Activated T-helper 1 cell treated with Interleukin-2 at 50 U/mL for 16 hours (primary cell): ENCODE measurements at places on chromosomes 16 and 17.

- no peak for DNase-seq
These were observed 22.4 kb upstream of the SEC14L1 start for GRCh38 chr17:77118251-77118928.

DNA sequence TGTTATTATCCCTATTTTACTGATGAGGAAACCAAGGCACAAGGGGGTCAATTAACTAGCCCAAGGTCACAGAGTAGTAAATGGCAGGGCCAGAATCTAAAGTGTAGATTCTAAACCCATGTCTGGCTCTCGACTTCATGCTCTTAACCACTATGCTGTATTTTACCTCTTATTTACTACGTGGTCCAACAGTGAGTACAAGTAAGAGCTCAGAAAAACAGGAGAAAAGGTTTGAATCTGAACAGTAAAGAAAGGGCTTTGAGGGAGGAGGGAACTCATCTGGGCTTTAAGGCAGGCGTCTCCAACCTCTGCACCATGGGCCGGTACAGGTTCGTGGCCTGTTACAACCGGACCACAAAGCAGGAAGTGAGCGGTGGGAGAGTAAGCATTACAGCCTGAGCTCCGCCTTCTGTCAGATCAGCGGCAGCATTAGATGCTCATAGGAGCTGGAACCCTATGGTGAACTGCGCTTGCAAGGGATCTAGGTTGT, 62.9 kb downstream of the SMURF2 start:
- peak; percentile 31 for DNase-seq

- DNase-seq: no peak
These were observed 8.1 kb downstream of the ZC3H7A start for GRCh38 chr16:11788914-11789313.

DNA sequence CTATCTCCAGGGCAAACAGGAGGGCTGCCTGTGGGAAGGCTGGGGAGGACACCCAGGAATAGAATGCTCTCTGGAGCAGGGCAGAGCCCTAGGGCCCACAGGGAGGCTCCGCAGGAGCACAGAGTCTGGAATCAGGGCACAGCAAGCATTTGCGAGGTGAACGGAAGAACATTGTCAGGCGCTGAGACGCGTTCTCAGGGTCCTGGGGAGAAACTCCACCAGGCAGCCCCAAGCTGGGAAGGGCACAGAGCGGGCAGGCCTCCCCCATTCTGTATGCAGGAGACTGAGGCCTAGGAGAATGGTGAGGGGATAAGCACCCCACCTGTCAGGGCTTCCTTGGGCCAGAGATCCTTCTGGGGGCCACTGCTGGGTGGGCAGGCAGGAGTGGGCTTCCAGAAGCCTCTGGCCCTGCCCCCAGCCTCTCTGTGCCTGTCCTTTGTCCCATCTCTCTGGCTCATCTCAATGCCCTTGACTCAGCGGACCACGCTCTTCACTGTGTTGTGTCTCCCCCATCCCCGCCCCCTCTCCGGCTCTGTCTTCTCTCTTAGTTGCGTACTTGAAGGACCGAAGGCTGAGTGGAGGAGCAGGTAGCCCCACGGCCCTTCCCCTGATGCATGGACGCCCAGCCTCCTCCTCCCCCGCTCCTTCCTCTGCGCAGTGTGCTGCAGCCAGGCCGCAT, 5.1 kb upstream of the SETD6 start:
- DNase-seq: no peak

DNA sequence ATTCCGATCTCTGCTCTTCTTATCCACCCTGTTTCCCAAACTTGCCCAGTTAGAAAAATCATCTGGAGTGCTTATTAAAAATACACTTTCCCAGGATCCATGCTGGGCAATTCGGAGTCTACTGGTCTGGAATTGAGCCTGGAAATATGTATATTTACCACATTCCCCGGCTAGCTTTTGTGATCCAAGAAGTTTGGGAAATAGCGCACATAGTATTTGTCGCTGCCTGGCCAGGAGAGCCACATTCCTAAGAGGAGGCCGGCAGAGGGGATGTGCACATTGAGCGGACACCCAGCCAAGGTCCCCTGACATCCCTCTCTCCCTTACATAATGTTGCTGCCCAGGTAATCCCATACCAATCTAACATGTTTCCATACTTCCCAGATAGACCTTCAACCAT, 62.1 kb upstream of the TMEM97 start:
- DNase-seq: no peak

DNA sequence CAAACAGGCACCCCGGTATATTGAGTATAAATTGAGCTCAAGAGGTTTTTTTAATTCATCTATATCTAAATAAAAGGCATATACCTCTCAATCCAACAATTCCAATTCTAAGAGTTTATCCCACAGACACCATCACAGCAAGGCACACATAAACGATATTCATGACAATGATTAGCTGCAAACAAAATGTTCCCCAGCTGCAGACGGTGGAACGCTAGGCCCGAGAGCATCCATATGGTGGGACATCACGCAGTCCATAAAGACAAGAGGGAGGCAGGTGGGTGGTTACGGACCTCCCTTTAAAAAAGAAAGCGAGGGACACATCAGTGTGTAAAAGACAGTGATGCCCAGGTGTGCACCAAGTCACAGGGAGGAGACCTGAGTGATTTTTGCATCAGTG, 28.1 kb downstream of the MEAK7 start:
- no peak for DNase-seq

DNA sequence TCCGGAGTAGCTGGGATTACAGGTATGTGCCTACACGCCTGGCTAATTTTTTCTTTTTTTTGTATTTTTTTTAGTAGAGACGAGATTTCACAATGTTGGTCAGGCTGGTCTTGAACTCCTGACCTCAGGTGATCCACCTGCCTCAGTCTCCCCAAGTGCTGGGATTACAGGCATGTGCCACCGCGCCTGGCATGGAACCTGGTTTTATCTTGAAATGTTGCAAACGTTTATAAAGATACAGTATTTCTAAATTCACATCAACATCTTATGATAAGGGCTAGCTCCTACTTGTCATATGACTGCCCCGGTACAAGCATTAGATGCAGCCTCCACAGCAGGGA, 1.5 kb upstream of the IST1 start:
- no peak for DNase-seq

DNA sequence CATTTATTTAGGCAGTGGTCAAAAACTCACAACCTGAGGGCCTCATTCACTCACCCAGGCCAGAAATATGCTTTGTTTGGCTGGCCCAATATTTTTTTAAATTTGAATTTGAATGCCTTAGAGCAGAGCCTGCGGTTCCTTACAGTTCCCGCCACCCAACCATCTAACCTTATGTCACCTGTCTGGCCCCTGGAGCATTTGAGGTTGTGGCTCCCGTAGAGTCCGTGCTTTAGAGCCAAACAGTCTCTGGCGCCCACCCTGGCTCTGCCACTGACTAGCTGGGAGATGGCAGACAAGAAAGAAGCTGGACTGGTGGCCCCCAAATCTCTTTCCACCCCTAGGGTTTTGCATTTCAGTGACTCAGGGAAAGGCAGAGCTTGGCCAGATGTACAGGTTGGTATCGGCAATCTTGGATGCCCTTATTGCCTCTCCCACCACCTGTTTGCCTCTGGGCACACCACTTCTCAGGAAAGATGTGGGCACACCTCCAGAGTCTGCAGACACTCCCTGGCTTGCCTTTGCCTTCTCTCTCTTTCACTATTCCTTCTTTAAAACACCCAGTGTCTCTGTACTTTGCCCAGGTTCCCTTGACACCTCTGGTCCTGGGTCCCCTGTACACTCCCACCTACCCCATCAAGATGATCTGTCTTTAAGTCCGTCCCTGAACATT, 1.9 kb upstream of the MAP3K14 start:
- DNase-seq: no peak

DNA sequence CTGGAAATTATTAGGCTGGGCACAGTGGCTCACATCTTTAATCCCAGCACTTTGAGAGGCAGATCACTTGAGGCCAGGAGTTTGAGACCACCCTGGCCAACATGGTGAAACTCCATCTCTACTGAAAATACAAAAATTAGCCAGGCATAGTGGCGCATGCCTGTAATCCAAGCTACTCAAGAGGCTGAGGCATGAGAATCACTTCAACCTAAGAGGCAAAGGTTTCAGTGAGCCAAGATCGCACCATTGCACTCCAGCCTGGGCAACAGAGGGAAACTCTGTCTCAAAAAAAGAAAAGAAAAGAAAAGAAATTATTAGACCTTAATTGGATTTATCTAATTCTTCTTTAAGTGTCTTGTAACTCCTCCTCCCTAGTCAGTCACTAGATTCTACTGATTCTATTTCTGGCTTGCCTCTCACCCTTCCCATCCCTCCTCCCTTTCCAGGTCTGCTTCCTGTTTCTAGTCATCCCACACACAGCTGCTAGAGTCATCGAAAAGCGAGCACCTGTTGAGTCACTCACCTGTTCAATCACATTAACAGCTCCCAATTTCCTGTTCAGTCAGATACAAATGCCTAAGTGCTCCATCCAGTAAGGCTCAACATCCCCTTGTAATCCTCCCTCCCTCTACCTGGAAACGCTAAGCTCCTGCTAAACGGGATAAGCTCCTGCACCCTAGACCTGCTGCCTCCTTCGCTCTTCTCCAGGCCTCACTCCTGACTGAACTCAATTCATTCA, 34.6 kb downstream of the ERN1 start:
- DNase-seq: no peak

DNA sequence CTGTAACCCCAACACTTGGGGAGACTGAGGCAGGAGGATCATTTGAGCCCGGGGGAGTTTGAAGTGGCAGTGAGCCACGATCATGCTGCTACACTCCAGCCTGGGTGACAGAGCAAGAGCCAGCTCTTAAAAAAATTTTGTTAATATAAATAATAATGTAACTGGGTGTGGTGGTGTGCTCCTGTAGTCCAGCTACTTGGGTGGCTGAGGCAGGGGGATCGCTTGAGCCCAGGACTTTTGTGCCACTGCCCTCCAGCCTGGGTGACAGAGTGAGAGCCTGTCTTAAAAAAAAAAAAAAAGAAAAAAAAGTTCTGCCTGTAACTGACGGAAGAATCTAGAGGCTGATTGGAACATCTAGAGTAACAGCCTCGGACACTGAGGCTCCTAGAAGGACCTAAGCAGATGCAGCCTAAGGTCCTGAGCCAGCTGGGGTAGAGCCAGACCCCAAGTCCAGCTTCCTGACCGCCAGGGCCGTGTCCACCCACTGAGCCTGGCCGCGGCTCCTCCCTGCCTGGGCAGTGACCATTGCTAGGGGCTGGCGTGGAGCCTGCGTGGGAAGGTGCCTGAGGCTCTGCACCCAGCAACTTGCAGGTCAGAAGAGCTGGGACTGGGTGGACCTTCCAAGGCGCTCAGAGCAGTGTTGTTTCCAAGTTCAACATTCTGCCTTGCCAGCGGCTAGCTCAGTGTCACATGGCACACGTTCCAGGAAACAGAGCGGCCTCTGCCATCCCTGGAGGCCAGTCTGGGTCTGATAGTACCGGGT, 209.4 kb upstream of the CIBAR2 start:
- DNase-seq: no peak

GRCh38 chr17:1484060-1484535, 8.4 kb downstream of the MYO1C start:
- no peak for DNase-seq

GRCh38 chr17:46171939-46172338, 21.3 kb downstream of the KANSL1 start:
- no peak for DNase-seq

- DNase-seq: no peak
These were observed 109.1 kb upstream of the CDC42EP4 start for GRCh38 chr17:73420897-73421296.

DNA sequence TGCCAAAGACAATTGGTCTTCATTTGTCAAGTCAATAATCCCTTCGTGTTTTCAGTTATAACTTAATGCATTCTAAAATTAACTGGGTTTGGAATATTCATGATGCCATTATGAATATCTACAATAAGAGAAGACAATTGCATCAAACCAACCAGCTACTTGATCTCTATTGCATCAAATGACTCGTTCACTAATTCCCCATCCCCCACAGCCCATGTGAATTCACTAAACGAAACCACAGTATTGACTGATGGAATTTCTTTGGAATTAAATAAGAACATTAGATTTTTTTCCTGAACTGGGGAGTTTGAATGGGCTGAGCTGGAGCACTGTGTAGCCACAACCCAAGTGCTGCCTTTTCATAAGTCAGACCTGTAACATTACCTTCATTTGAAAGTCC, 65.3 kb downstream of the HS3ST3B1 start:
- no peak for DNase-seq

DNA sequence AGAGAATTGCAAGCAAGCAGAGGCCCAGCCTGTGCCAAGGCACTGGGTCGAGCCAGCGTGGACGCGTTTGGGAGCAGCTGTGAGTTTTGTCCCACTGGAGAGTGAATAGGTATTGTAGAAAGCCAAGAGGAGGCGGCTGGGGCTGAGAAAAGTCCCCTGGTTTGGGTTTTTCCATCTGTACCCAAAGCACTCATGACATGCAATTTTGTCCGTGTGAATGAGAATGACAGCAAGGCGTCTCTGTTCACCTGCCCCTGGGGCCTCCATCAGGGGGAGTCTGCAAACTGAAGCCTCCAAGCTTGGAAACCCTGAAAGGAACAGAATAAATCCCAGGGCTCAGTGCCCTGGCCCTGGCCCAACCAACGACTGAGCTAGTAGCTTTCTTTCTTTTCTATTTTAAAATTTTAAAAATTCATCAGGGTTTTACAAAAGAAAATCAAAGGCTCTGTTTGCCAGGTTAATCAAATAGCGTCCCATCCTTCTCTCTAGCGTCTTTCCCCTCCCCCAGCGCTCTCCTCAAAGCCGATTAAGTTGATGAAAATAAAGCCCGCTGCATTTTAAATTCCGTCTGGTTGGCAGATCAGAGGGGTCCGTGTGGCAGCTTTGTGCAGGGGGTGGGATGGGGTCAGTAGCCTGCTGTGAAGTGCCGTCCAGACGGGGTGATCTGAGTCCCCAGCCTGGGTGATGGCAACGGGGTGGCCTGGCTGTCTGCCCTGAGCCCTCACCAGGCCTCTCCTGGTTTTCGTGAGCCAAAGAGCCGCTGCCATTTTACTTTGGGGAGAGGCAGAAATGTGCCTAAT, 171.0 kb downstream of the KATNIP start:
- DNase-seq: no peak

DNA sequence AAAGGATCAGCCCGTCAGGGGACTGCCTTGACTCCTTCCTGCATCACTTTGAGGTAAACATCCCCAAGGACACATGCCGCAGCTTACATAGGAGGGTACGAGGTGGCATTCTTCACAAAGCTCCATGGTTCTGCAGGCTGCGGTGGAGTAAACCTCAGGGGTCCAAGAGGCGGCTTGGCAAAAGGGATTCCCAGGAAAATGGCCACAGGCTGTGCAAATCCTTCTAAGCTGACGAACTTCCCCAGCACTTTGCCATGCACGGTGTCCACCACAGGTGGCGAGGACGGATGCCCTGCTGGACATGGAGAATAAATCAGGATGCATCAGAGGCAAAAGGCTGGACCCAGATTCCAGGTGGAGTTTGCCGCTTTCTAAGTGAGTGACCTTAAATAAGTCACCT, 4.2 kb downstream of the CES1 start:
- DNase-seq: no peak
